ENCODE measurements at places on chromosomes 16 and 17.

GRCh38 chr17:47882247-47882646 lies 13.8 kb upstream of the SP2 start:
- DNase-seq, result no peak

DNA sequence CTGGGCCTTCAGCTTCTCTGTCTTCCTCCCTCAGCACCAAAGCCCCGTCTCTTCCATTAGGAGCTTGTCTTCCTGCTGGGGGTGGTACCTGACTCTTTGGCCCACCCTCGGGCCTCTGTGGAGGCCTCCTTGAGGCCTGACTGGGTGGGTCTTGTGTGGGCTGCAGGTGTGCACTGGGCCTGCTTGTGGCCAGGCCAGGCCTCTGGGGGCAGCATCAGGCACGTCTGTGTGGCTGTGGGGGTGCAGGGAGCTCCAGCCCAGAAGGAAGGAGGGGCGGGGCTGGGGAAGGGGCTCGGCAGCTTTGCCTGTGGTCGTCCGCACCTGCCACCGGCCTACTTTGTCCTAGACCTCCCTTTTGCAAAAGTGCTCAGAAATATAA lies 7.0 kb downstream of the PIGQ start:
- DNase-seq, result no peak

GRCh38 chr17:47180337-47180736 lies 8.8 kb downstream of the CDC27 start:
- DNase-seq, result no peak

DNA sequence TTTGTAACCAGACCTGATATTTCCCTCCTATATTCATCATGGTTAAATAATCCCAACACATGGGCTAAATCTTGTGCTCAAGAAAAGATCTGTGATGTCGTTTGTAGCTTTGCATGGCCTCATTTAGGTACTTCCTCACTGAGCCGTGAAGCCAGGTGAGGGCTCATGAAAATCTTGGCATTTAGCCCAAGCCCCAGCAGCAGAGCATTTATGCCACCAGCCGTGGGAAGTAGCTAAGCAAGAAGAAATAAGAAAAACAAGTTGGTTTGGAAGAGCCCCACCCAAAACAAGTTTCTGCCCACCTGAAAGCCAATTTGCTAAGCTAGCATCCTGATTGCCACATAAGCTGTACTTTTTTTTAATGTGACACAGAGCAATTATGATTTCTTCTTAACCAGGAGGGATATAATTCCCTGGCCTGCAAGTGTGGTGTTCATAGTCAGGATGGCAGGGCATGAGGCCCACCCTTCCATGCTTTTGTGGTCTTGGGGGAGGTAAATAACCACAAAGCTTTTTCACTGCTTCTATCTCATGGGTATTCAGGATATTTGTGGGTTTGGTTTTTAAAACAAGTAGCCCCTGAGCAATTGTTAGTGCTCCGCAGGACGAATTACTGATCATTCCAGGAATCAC lies 10.5 kb downstream of the TMIGD1 start:
- no peak for DNase-seq

DNA sequence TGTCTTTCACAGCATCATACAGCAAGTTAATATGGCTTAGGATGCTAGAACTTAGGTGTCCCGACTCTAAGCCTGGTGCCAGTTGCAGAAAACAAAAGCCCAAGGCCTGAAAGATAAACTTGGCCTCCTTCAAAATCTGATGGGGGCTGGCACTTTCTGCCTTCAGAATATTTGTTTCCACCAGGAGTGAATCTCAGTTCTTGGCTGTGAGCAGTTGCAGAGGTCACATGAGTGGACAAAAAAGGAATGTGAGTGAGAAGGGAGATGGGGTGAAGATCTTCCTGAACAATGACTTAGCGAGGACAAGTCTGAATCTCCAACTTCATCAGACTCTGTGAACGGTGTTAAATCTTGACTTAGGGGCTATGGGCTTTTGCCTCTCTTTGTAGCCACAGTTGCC lies 46.6 kb downstream of the HOXB1 start:
- DNase-seq, result no peak

DNA sequence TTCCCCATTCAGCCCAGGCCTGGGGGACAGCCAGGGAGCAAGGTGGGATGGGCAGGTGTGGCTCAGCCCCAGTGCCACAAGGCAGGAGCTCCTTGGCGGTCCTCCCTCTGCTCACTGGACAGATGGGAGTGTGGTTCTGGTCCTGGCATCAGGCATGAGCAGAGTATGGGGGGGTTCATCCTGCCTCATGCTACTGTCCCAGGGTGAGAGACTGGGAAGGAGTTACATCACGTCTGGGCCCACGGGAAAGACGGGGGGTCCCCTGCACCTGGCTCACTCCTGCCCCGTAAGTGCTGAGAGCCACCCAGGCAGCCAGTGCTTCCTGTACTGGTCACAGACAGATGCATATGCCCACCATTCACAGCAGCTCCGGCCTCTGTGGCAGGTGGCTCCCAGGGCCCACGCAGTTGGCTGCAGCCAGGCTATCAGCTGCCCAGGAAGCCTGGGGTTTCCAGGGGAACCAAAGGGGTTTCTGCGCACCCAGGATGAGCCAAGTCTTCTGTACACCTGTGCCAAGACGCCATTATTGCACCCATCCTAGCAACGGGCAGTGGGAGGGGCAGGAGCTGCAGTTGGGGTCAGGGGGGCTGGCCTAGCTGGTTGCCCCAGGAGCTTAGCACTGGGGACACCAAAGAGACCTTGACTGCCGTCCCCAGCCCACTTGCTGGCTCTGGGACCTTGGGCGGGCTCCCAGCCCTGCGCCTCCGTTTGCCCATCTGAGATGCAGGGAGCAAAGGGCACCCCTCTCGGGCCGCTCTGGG lies 1.9 kb downstream of the BAIAP3 start:
- no peak for DNase-seq

GRCh38 chr17:60066576-60066975 lies 12.1 kb downstream of the HEATR6 start:
- DNase-seq, result no peak

- DNase-seq, result no peak
These were observed 15.4 kb downstream of the ACSM1 start for GRCh38 chr16:20681821-20682760.

DNA sequence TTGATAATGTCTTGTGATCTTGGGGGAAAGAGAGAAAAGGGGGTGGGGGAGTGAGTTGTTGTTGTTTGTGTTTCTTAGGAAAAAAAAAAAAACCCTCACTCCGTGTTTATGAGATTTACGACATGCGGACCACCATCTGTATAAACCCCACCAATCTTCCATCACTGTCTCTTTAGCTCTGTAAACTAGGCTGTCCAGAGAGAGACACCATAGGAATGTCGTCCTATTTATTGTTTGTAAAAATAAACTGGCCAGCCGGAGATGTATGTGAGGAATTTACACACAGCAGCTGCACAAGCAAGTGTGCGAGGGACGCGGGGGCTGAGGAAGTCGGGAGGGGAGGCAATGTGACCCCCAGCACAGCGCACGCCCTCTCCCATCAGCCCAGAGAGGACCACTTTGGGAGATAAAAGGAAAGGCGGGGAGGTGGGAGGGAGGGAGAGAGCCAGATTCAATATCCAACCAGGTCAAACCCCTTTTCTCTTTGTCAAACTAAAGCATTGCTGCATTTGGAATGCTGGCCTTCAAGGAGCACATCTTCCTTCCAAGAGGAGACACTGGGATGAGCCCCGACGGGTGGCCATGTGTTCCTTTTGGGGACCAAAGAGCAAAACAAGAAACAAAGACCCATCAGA lies 136.2 kb upstream of the SALL1 start:
- DNase-seq, result no peak

Measured in activated CD4-positive, CD25-positive, alpha-beta regulatory T cell treated with anti-CD3 and anti-CD28 coated beads, Interleukin-2, amount 50 U/mL, for 72 hours (primary cell).